ENCODE measurements at places on chromosomes 7 and 10.

GRCh38 chr7:85897967-85898366, 711.1 kb upstream of the SEMA3D start:
- DNase-seq: no peak

DNA sequence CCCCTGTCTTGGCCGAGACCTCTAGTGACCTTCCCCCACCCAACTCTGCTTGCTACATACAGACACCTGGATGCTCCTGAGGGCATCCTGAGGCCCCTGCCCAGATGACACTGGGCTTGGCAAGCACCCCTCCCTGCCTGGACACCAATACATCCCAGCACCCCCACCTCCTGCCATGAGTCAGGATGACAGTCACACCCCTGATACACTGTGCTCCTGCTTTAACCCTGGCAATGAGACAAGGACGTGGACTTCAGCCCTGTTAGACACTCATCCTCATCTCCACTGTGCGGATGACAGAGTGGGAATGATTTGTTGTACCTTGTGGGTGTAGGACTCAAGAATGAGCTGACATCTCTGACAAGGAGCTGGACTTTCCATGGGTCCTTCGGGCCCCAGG, 186.3 kb upstream of the ADCY1 start:
- DNase-seq: no peak

DNA sequence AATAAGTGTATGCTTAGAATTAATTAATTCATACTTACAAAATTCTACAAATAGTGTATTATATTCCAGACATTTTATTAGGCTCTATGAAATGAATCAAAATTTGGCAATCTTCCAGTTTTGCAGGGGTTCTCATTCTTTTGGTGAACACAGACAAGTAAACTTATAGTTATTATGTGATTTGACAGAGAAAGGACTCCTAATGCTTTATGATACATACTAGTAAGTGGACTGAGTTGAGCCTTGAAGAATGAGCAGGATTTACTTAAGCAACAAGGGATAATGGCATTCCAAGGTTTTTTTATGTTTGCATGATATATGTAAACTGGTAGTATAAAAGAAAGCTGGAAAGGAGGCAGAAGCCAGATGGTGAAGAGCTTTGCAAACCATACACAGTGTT, 145.7 kb upstream of the FERD3L start:
- no peak for DNase-seq

GRCh38 chr7:4245866-4246470, 436.1 kb upstream of the FOXK1 start:
- no peak for DNase-seq

DNA sequence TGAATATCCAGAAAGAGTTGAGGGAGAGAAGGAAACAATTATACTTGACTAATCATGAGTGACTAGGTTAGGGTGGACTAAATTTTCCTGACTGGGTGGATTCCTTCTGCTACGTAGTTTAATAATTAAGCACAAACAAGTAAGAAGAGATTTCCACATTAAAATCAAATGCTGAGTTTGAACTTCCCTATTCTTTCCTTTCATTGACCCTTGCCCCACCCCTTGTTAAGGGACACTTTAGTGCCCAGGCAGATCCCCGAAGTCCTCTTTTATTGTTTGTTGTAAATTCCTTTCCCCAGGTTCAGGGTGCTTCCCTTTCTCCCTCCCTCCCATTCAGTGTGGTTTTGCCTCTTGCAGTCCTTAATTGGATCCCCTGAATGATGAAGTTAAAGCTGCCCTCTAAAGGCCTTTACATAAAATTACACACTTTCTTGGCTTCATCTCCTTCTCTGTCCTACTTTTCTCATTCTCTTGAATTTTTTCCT, 8.8 kb upstream of the SPAM1 start:
- peak; percentile 60 for DNase-seq

DNA sequence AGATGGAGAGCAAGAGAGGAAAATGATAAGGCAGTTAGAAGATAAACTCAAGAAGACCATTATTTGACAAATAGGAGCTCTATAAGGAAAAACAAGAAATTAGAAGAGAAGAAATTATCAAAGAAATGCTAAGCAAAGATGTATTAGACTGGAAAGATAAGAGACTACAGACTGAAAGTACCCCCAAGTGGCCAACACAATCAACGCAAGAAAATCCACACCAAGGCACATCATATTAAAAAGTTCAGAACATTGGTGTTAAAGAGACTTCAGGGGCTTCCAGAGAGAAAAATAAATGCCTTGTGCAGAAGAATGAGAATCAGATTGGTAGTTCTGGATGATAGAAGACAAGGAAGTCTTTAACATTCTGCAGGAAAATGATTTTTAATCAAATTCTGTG, 46.0 kb downstream of the SH2D4B start:
- no peak for DNase-seq

- DNase-seq: no peak
These were observed 88.7 kb upstream of the CHST15 start for GRCh38 chr10:124182088-124182541.

- no peak for DNase-seq
These were observed 481.4 kb downstream of the PTPRN2 start for GRCh38 chr7:158106272-158106671.

DNA sequence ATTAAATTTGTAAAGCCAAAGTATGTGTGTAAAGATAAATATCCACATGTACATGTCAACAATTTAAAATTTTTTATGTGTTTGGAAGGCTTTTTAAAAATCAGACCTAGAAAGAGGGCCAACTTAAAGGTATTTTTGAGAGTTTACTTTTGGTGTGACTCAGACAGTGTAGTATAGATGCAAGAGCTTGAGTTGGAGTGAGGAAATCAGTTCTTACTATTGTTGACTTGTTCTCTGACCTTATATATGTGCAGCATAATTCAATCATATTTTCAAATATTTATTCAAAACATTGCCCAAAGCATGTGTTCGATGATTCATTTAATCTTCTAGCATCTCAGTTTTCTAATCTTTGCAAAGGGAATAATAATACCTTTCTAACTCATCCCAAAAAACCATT, 243.7 kb upstream of the PRKCQ start:
- no peak for DNase-seq

- DNase-seq: no peak
These were observed 15.6 kb downstream of the SEC23IP start for GRCh38 chr10:119908166-119908565.

DNA sequence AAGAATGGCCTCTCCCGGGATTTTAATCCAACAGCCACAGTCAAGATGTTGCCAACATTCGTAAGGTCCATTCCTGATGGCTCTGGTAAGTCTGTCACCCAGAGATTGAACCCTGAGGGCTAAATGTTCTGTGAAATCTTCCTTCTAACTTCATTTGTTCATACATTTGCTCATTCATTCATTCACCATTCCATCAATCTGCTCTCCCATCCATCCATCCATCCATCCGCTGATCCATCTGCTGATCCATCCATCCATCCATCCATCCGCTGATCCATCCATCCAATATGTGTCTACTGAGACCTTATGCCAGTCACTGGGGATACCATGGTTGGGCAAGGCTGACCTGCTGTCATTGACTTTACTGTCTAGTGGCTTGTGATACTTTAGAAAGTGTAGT, 65.6 kb downstream of the HK1 start:
- DNase-seq: no peak

DNA sequence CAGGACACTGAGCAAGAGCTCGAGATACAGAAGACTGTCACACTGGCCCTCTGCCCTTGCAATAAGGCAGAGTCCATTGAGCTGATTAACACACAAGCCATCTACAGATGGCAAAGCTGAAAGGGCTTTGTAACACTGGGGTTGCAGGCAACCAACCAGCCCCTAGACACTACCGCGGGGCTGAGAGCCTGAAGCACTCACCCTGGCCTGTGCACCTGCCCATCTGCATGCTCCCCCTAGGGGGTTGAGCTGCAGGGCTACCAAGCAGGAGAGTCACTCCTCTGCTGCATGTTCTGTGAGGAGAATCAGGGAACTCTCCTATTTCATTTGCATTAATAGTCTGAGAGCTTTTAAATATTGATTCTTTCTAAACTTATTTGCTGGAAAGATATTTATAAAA, 128.1 kb upstream of the VIPR2 start:
- DNase-seq: no peak

DNA sequence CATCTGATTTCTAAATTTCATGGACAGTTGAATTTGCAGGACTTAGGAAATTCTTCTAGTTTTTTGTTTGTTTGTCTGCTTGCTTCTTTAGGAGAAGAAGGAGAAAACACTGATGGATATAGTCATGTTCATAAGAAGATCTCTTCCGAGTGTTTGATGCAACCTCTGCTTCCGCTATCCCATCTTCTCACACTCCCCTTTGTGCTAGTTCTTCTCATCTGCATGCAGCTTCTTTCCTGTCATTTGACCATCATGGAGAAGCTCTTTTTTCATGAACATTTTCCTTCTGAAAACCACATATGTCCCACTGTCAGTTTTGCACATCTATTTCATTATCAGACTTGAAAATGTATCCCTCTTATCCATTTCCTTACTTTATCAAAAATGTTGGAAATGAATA, 346.9 kb upstream of the PRKCQ start:
- peak; percentile 87 for DNase-seq

- no peak for DNase-seq
These were observed 256.8 kb downstream of the ELFN1 start for GRCh38 chr7:1926908-1927306.

GRCh38 chr10:16527452-16527851, 5.8 kb upstream of the C1QL3 start:
- DNase-seq: no peak

DNA sequence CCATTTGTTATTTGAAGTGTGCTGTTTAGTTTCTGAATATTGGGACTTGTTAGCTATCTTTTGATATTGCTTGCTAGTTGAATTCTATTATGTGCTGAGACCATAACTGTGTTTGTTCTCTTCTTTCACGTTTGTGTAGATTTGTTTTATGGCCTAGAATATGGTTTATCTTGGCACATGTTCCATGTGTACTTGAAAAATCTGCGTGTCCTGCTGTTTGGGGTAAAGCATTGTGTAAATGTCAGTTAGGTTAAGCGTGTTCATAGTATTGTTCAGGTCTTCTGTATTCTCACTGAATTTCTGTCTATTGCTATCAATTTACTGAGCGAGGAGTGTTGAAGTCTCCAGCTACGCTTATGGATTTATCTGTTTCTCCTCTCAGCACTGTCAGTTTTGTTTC, 19.4 kb downstream of the MMP21 start:
- no peak for DNase-seq

- peak; percentile 6 for DNase-seq
These were observed 316.2 kb downstream of the ATRNL1 start for GRCh38 chr10:115409347-115409746.

- peak; percentile 49 for DNase-seq
These were observed 132.4 kb downstream of the TSPAN12 start for GRCh38 chr7:120725376-120726039.

Data from NB4 (cell line).